DND-41 (cell line): ENCODE measurements at places on chromosomes 2 and 18.
A peak's percentile ranks its signal among the peaks of the same experiment; 100 is the strongest.

GRCh38 chr2:122858813-122859212, 1103.4 kb downstream of the TSN start:
- no peak for DNase-seq

- DNase-seq = peak; percentile 65
Observed at GRCh38 chr2:203535078-203535783, at the start of gene RAPH1. Gene RAPH1, minus strand, starts transcription at chr2:203535301. Its CDS starts 39,948 bp downstream, at chr2:203495353.

- DNase-seq = no peak
Observed at GRCh38 chr2:224333726-224334482, 68.0 kb downstream of the FAM124B start.

DNA sequence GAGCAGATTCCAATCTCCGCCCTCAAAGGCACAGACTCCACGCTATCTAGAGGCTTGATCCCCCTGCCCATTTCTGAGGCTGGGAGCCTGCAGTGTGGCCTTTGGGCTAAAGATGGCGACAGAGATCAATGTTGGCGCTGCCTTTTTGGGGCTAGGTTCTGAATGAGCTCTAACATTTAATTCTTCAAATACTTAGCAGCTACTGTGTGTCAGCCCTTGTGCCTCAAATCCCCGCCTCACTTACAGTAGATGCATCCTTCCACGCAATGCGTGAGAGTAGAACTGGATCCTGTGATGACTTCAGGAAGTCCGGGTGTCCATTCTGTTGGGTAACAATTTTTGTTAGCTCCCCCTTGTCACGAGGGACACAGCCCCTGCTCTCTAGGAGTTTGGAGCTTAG, 12.4 kb downstream of the IL1F10 start:
- peak; percentile 48 for DNase-seq

DNA sequence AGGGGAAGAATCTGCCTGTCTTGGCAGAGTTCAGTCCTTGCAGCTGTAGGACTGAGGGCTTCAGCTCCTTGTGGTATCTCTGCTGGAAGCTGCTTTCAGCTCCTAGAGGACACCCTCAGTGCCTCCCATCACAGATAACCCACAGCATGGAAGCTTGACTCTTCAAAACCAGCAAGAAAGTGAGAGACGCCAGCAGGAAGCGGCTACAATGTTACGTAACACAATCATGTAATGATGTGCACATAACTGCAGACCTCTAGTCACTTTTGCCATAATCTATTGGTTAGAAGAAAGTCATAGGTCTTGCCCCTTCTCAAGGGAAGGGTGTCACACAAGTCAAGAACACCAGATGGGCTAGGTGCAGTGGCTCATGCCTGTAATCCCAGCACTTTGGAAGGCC, 69.1 kb upstream of the AFF3 start:
- no peak for DNase-seq

GRCh38 chr2:11370377-11371091, 26.1 kb upstream of the ROCK2 start:
- DNase-seq = no peak

DNA sequence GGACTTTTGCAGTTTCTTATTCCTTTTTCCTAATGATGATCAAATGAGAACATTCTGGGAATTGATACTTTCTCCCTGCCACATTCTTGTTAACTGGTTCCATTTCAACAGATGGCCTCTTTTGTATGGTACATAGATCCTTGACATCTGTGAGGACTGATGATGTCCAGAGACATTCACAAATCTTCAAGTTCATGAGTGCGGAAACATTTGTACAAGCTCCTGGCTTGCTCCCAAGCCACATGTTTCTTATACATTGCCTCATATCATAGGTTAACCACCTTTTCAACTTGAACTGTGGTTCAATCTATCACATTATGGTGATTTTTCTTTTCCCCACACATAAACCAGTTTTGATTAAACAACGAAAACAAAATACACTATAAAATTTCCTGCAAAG, 267.3 kb downstream of the CLIP4 start:
- DNase-seq = no peak

- peak; percentile 42 for DNase-seq
Observed at GRCh38 chr2:23566241-23567142, 181.5 kb downstream of the KLHL29 start.

GRCh38 chr2:37629529-37629928, 41.9 kb downstream of the CDC42EP3 start:
- DNase-seq = no peak

- no peak for DNase-seq
Observed at GRCh38 chr2:67841711-67842110, 221.1 kb downstream of the C1D start.

GRCh38 chr2:236971131-236971821, 114.4 kb upstream of the COPS8 start:
- DNase-seq = no peak

DNA sequence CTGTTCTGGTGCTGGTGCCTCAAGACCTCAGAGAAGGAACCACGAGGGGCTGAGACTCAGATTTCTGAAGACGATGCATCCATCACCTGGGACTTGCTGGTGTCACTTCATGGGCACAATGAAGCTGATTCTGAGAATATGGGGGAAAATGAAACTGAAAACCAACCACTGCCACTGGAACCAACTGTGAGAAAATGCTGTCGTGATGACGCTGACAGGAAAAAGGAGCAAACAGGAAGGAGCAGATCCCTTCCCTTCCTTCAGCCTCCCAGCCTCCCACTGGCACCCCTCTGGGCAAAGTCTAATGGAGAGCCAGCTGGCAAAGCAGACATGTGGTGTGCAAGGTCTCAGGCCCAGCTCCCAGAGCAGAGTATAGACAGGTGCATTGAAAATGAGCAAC, 109.7 kb downstream of the FOXI3 start:
- peak; percentile 74 for DNase-seq

DNA sequence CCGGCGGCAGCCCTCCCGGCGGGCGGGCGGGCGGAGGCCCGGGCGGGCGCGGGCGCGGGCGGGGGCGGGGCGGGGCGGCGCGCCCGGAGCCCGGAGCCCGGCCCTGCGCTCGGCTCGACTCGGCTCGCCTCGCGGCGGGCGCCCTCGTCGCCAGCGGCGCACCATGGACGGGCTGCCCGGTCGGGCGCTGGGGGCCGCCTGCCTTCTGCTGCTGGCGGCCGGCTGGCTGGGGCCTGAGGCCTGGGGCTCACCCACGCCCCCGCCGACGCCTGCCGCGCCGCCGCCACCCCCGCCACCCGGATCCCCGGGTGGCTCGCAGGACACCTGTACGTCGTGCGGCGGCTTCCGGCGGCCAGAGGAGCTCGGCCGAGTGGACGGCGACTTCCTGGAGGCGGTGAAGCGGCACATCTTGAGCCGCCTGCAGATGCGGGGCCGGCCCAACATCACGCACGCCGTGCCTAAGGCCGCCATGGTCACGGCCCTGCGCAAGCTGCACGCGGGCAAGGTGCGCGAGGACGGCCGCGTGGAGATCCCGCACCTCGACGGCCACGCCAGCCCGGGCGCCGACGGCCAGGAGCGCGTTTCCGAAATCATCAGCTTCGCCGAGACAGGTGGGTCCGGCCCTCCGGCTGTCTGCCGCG, at the start of gene INHBB:
INHBB (plus strand) TSS at position 111 of the 641 bp plus-strand sequence; CDS start at position 164, 53 bp downstream.
- DNase-seq = no peak
